ENCODE measurements at places on chromosomes 1 and 21.

- no peak for DNase-seq
Observed at GRCh38 chr1:70220015-70220414, 1.2 kb upstream of the SRSF11 start.

GRCh38 chr1:230255991-230256390 is 170.1 kb downstream of the PGBD5 start:
- no peak for DNase-seq

DNA sequence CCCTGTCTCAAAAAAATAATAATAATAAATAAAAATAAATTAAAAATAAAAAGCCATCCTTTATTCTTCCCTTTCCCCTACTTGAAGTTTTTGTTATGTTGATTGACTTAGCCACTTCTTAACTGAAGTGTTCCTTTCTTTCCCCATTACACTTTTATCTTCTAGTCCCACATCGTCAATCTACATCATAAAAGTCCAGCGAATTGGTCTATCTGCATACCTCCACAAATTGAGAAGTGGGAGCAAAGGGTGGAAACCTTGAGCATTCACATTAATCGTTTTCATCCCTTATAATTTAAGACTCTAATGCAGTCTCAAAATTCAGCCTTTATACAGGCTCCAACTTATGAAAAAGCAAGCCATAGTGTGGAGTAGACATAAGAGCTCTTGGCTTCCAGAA is 6.5 kb upstream of the ZYG11A start:
- no peak for DNase-seq

GRCh38 chr1:12544992-12545391 is 73.0 kb downstream of the DHRS3 start:
- no peak for DNase-seq

- DNase-seq, result peak; percentile 20
Observed at GRCh38 chr1:220843481-220844011, 35.7 kb upstream of the HLX start.

DNA sequence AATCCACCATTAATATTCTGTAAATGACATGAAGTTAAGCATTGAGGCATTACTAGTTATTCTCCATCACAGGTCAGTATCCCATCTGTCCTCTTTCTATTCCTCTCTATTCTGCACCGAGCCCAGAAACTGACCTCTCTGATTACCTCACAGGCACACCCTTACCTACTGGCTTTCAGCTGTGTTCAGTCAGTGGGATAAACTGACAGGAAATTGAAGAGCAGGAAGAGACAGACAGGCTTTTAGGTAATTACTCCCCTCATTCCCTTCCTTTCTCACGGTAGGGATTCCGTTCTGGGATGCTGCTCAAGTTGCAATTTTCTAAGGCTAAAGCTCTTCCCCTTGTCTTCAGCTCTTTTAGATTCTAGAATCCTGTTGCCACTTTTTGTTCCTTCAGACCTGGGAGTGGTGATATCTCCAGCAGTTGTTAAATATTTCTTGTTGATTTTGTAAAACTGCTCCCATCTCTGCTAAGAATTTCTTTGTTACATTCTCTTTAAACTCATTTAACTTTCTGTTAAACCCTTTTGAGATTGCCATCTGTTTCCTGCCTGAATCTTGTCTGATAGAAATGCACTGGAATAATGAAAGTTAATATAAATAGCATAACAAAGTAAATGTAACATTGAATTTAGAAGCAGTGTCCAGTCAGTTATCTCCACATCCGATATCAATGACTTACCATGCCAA is 1063.4 kb downstream of the PLA2G4A start:
- DNase-seq, result no peak

GRCh38 chr1:226360106-226360746 is 47.7 kb downstream of the PARP1 start:
- DNase-seq, result no peak

DNA sequence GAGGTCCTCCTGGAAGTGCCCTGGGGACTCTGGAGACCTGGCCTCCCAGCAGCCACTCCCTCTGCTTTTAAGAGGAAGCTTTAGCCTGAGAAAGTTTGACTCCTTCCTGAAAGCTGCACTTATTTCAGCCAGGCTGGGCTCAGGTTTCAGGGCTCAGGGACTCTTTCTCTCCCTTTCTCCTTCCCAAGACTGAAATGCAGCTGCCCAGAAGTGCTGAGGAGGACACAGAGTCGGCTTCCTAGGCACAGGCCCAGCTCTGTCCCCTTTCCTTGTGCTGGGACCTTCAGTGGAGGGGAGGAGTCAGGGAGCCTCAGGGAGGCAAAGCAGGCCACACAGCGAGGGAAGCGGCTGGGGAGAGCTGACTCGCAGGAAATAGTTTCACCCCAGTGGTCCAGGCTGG is 137.3 kb downstream of the NAV1 start:
- peak; percentile 55 for DNase-seq

- peak; percentile 8 for DNase-seq
Observed at GRCh38 chr1:247210062-247210375, 38.2 kb upstream of the ZNF124 start.

- DNase-seq, result no peak
Observed at GRCh38 chr1:205800427-205800826, 12.6 kb downstream of the SLC41A1 start.

GRCh38 chr1:111334169-111334568 is 43.5 kb downstream of the CHIA start:
- peak; percentile 55 for DNase-seq

DNA sequence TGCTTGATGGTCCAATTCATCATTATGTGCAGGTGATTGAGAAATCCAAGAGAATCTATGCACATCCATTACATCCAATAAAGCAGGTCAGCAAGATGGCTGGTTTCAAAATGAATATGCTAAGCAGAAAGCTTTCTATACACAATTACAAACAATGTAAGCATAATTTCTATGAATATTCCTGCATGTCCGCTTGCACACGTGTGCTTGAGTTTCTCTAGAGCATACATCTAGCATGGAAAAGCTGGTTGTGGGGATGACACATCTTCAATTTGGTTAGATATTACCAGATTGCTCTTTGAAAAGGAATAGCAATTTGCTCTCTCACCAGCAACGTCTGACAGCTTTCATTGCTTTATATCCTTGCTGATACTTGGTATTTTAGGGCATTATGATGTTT is 160.4 kb upstream of the HMGB4 start:
- DNase-seq, result no peak

DNA sequence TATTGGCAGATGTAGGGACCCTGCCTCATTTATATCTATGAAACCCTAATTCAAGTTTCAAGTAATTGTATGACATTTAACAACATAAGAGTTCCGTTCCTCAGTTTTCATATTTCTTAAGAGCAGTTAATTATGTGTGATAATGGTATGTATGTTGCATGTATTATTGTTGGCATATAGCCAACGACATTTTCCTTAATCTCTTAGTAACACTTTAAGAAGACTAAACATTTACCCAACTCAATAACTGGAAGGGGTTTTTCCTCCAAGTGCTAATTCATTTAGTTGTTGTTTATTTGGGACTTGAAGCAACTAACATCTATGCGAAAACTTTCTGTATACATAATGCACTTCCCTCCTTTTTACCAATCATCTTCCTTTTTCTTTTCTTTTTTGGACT is 1.5 kb upstream of the RALGPS2 start:
- DNase-seq, result peak; percentile 20

- no peak for DNase-seq
Observed at GRCh38 chr1:5347726-5348125, 644.5 kb downstream of the NPHP4 start.

DNA sequence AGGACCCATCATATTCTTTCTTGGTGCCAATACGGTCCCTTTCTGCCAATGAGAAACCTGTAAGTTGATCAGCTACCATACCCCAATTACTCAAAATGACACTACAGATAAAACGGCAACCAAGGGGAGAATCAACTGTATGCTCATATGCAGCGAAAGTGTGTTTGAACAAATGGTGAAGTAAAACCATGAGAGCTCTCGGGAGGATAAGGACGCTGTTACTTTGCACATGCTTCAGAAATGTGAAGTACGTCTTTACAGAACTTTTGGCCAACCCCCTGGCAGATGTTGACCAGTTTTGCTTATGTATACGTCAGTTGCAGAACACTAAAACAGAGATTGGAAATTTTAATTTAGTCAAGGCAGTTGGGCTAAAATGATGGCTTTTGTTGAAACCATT is 79.6 kb downstream of the PROX1 start:
- DNase-seq, result no peak

GRCh38 chr1:28143496-28144202 is 32.8 kb downstream of the PTAFR start:
- no peak for DNase-seq

DNA sequence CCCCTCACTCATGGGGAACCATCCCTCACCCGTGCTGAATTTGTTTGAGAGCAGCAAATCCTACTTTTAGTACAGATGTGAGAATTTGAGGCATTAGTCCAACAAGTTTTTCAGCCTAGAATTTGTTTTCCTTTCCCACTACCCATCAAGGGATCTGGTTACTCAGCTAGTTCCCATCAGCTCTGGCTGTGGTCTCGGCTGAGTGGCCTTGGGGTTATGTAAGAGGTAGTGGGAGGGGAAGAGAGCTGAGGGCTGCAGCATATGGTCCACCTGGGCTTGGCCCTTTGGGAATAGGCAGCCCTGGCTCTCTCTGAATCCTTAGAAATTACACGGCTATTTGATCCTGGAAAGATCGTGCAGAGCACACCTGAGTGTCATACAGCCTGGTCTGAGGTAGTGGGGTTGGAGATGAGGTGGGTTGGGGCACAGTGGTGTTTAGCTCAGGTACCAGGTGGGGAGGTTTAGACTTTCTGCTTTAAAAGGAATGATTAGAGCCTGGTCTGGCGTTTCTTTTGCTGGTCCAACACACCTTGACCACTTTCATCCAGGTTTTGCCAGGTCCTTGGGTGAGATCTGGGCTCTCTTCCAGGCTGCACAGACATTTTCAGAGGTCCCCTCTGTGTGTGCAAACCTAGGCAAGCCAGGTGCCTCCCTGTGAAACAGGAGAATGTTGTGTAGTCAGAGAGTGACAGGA is 4.2 kb downstream of the GSTM4 start:
- peak; percentile 34 for DNase-seq

GRCh38 chr1:235533476-235534168 is 29.4 kb upstream of the B3GALNT2 start:
- peak; percentile 12 for DNase-seq

GRCh38 chr1:57800376-57800775 is 376.5 kb upstream of the DAB1 start:
- no peak for DNase-seq

GRCh38 chr1:108154314-108154713 is 45.8 kb downstream of the SLC25A24 start:
- peak; percentile 17 for DNase-seq

DNA sequence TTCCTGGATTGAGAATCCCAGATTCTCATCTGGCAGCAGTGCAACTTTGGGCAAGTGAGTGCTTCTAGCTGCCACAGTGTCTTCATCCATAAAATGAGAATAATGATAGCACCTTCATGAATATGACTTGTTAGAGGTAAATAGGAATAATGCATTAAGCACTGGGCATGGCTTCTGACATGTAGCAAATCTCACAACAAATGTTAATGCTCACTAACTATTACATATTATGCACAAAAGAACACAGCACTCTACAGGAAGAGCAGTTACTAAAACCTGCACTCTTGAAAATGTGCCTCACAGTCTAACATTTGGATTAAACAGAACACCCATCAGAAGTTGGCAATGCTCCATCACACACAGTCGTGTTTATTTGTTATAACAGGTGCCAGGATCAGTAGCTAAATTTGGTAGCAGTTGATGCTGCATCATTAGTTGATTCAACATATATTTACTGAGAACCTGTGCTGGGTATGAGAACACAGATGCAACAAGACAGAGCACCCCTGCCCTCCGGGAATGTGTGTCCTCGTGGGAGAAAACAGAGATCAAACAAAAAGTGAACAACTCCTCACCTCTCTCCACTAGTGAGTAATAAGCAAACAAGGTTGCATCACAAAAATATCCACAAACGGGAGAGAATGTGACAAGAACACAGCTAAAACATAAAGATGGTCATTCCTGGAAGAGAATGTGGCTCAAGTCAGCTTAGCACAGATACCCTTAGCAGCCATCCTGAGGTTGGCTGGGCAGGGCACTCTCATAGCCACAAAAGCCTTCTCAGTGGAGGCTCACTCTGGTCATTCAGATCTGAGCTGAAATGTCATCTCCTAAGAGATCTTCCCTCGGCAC is 26.2 kb upstream of the LBR start:
- no peak for DNase-seq

DNA sequence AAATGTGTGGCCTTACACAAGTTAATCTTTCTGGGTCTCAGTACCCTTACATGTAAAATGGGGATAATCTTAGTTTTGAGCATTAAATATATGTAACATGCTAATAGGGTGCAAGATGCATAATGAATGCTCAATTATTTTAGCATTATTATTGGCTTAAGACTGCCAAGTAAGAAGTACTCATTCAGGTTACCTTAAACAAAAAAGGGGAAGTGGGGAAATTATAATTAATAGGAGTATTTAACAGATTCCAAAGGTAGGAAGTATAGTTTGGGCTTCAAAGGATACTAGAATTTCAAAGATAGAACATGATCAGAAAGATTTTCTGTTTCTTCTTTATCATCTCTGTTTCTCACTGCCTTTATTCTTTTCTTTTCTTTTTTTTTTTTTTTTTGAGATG is 5.8 kb upstream of the CFAP126 start:
- DNase-seq, result no peak

GRCh38 chr1:94286864-94287437 is 49.6 kb upstream of the ARHGAP29 start:
- no peak for DNase-seq

GRCh38 chr1:163361123-163361934 is 39.6 kb downstream of the NUF2 start:
- peak; percentile 6 for DNase-seq

- no peak for DNase-seq
Observed at GRCh38 chr1:221416723-221417122, 325.2 kb downstream of the DUSP10 start.

- no peak for DNase-seq
Observed at GRCh38 chr21:38267991-38268863, 11.4 kb downstream of the KCNJ15 start.

- peak; percentile 86 for DNase-seq
Observed at GRCh38 chr21:45154511-45155508, 80.4 kb downstream of the ADARB1 start.

- peak; percentile 24 for DNase-seq
Observed at GRCh38 chr1:95974586-95974985, 740.6 kb downstream of the RWDD3 start.

GRCh38 chr21:39681845-39682244 is 63.1 kb upstream of the IGSF5 start:
- DNase-seq, result peak; percentile 43

DNA sequence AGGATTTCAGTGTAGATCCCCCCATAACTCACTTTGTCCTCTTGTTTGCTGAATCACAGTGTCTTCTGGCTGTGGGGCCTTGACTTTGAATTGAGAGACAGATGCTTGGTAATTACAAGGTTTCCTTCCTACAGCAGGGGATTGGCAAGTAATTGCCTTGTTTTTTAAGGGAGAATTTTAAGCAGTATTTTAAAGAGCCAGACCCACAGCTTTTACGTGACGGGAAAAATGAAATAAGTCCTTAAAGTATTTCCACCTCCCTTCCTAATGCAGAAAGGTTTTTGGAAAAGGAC is 41.0 kb downstream of the PGBD5 start:
- no peak for DNase-seq

- DNase-seq, result no peak
Observed at GRCh38 chr1:158329733-158330132, 1.6 kb downstream of the CD1B start.
